ENCODE measurements at places on chromosomes 12 and 14.

GRCh38 chr12:70971001-70971794 is 50.7 kb upstream of the PTPRR start:
- no peak for DNase-seq

- no peak for DNase-seq
Measured at GRCh38 chr12:132145334-132145733, 1.1 kb downstream of the NOC4L start.

DNA sequence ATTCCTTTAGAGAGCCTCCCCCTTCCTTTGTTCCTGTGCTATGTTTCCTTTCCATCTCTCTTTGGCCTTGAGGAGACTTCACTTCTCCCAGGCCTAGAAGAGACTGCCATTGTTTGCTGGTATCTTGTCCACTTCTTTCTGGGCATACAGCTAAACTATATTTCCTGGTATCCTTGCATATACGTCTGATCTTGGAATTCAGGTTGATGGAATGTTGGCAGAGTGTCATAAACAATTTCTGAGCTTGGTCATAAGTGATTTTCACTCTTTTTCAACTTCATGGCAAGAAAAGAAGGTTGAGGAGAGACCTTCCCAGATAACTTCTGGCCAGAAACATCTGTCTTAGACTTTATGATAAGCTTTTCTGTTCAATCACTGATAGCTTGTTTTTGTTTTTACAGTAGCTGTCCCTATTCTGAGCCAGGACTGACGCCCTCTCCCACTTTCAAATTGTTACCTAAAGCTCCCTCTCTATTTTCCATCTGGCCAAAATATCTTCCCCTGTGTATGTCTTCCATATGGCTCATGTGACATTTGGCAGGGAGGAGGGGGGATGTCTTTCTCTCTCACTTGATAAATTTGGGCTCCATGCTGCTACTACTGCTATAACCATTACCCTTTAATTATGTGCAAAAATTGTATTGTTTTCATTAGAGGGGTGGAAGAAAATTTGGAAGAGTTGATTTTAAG is 457.0 kb downstream of the ADAMTS20 start:
- no peak for DNase-seq

- DNase-seq = no peak
Measured at GRCh38 chr12:24361877-24362580, 412.6 kb upstream of the SOX5 start.

GRCh38 chr12:124747426-124748161 is 116.1 kb downstream of the SCARB1 start:
- DNase-seq = no peak

GRCh38 chr12:14689144-14689543 is 7.3 kb downstream of the GUCY2C start:
- no peak for DNase-seq

DNA sequence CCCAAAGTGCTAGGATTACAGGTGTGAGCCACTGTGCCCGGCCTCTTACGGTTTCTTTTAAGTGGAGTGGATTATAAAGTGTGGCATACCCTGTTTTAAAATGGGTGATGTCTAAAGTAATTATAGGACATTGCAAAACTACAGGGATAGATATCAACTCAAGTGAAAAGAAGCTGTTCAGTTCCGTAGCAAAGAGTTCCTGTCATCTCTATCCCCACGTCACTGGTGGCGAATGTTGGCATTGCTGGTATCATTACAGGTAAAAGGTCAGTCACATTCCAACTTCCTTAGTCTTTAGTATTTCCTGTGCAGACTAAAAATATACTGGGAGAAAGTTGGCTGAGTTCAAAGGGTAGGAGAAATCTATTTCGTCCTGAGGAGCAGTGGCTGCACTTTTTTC is 95.6 kb upstream of the SLC38A2 start:
- DNase-seq = no peak

DNA sequence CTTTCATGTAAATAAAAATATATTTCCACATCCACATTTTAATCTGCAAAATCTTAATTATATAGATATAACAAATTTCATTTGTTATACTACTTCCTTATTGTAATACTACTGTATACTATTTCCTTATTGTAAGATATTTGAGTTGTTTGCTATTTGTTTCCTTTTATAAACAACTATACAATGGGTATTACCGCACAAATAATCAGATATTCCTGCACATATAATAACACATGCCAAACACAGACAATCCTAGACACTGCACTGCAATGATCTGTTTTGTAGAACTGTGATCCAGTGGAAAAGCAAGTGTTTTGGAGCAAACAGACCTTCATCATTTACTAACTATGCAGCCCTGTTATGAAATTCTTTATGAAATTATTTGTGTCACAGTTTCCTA is 30.5 kb downstream of the PRKD1 start:
- no peak for DNase-seq

DNA sequence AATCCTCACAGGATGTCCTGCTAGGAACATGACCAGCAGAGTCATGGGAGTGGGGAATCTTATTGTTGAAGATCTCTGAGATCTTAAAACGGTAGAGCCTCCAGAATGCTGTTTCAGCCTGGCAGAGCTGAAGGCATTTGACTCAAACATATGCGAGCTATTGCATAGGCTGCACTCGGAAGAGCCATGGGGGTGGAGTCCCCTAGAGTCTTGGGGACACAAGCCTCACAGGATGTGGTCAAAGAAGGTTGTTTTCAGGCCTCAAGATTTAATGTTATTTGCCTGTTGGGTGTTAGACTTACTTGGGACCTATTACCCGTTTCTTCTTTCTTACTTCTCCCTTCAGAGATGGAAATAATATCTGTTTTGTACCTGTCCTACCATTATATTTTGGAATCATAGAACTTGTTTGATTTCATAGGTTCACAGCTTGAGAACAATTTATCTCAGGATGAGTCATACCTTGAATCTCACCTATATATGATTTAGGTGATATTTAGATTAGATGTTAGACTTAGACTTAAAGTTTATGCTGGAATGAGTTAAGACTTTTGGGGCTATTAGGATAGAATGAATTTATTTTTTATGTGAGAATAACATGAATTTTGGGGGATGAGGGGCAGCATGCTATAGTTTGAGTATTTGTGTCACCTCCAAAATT is 172.2 kb upstream of the ATP2B1 start:
- DNase-seq = no peak

- DNase-seq = no peak
Measured at GRCh38 chr12:91009319-91009950, 4.7 kb upstream of the EPYC start.

- DNase-seq = no peak
Measured at GRCh38 chr14:102838501-102838900, 61.3 kb downstream of the TRAF3 start.

DNA sequence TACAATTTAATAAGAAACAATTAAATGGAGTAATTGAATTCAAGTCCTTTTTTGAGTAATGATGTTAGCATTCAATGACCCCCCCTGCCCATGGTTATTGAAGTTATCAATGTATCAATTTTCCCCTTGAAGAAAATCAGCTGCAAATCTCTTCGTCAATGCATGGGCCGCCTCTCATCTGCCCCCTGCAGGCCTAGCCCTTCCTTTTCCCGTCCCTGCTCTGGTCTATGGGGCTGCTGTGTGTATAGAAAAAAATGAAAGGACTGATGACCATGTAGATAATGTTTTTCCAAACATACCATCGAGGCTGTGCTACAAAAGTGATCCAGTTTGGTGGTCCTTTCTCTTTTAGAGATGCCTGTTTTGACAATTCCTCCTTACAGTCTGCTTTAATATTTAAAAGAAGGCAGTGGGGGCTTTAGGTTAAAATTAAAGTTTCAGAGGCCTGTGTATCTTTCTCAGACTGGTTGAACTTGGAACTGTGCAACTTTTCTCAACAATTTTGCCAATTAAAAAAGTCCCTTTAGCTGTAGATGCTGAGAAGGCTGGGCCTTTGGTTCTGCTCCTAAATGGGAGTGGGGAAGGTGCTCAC is 98.4 kb downstream of the APAF1 start:
- no peak for DNase-seq

DNA sequence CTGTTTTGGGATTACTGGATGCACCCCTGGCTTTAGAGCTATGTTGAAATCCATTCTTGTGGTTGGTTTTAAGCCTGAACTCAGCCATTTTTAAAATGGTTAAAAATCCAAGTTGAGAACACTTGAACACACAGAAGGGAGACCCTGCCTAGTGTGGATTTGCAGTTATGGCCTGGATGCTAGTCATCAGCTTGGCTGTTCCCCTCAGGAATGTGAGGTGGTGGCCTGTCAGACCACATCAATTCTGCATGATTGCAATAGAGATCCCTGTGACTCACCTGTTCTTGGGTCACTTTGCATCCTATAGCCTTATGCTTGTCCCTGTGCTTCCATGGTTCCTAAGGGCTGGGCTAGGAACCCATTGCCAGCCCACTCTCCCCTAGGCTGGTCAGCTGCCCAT is 454.1 kb downstream of the ATP23 start:
- DNase-seq = no peak

- DNase-seq = no peak
Measured at GRCh38 chr12:14981049-14981448, 8.2 kb downstream of the PDE6H start.

DNA sequence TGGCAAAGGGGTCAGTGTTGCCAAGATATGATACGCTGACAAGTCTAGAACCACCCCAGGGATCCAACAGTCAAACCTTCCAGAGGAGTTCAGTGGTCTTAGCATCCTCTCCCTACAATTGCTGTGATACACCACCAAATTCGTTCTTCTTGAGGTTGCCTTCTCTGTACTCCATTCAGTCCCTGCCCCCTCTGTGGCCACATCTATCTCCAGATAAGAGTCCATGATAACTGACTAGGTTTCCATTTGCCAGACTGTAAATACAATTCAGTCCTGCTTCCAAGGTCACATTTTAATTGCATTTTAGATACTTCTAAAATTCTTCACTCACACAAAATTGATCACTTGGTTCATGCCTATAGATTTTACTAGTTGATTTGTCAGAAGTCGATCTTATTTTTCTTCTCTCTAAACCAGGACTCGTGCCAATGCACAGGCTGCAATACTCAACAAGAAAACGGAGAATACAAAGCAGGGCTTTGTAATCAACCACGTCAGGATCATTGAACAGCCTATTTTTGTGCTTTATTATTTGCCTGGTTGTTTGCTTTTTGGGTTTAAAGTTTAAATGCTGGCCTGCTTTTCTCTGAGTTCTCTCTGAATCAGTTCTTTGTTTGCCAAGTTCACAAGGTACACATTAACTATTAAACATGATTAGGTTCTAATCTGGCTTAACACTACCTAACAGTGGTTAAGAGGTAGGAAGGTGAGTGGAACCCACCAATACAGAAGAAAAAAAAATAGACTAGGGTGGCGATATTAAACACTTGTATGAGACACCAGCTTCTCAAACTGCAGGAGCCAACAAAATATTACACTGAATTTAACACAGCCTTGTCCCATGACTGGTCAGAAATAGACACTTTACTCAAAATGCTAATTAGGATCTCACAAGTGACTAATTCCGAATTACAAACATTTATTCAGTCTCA is 5.3 kb upstream of the TSPAN8 start:
- no peak for DNase-seq

- peak; percentile 82 for DNase-seq
Measured at GRCh38 chr14:89701211-89702043, 253.1 kb downstream of the EFCAB11 start.
